ENCODE measurements at places on chromosomes 12 and 14.

DNA sequence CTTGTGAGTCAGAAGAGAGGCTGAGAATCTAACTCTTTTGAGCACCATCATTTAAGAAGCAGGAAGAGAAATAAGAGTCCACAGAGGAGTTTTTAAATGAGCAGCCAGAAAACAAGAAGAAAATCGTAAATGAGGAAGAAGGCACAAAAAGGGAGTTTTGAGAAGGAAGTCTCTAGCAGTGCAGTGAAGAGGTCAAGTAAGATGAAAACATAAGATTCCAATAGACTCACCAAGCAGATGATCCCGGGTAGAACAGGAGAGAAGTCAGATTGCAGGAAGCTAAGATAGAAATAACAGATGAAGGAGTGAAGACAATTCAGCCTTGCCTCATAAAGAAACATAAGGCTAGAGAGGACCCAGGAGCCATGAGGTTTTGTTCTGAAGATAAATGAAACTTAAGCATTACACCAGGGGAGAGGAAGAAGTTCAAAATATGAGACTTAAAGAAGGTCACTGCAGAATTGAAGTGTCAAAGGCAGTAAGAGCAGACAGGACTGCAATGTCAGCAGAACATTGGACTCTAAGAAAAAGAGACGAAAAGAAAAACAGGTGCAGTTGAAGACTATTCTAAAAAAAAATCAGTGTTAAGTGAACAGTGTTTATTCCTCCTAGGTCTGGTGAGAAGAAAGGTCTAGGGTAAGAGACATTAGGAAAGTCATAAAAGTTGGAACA, 229.0 kb downstream of the SEC23A start:
- DNase-seq: no peak

DNA sequence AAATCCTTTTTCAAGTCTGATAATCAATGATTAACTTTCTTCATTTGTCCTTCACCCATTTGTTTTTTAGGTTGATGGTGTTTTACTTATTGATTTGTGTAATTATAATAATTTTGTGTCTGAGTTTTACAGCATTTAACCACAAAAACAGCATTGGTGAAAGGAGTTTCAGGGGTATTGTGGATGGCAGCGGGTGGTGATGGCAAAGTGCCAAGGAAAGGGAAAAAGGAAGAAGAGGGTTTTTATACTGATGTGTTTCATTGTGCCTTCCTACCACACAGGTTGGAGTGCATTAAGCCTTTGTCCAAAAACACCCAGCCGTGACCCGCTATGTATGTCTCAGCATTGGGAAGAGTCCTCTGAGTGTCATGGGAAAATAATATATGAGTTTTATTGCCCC, 150.3 kb downstream of the DAD1 start:
- no peak for DNase-seq

DNA sequence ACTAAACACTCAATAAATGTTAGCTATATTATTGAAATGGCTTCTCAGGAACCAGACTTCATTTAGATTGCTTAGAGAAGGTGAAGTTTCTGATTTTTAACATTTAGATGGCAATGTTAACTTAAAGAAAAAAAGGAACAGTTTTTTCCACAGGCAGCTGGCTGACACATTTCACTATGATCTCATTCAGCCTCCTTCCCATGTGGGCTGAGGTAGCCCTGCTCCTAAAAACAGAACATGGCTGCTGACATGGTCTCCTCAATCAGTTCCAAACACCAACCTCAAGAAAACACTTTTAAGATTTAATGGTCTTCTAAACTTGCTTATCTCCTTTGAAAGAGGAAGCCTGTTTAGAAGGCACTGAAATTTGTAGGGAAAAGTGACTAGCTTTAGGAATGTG, 23.8 kb downstream of the GNS start:
- no peak for DNase-seq

GRCh38 chr14:99961826-99962518, 103.2 kb upstream of the EVL start:
- no peak for DNase-seq

GRCh38 chr14:104114421-104115130, 23.8 kb upstream of the KIF26A start:
- no peak for DNase-seq

GRCh38 chr12:65277994-65278575, 398 bp upstream of the MSRB3 start:
- no peak for DNase-seq

Data from stimulated activated CD8-positive, alpha-beta memory T cell treated with anti-CD3 and anti-CD28 coated beads, Interleukin-7, amount 100 ng/mL, for 24 hours (primary cell).